Activated T-helper 1 cell treated with Interleukin-2 at 50 U/mL for 16 hours (primary cell): ENCODE measurements at places on chromosomes 3 and 15.

- no peak for DNase-seq
Observed at GRCh38 chr3:194374935-194375334, 5.4 kb upstream of the LRRC15 start.

DNA sequence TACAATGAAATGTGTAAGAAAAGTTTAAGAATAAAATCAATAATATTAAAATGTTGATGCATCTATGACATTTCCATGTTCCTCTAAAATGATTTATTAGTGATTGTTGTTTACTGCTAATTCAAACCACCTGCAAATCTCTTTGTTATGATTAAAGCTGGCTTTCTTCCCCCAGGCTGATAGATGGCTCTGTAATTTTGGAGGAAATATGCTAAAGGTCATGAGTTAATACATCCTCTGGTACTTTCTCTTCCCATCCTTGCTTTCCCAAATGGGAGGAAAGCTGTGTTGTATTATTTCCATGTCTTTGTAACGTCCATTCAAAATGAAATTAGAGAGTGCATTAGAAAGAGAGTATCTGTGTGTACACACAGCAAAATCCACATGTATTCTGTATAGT is 139.5 kb upstream of the TMCO5A start:
- no peak for DNase-seq

DNA sequence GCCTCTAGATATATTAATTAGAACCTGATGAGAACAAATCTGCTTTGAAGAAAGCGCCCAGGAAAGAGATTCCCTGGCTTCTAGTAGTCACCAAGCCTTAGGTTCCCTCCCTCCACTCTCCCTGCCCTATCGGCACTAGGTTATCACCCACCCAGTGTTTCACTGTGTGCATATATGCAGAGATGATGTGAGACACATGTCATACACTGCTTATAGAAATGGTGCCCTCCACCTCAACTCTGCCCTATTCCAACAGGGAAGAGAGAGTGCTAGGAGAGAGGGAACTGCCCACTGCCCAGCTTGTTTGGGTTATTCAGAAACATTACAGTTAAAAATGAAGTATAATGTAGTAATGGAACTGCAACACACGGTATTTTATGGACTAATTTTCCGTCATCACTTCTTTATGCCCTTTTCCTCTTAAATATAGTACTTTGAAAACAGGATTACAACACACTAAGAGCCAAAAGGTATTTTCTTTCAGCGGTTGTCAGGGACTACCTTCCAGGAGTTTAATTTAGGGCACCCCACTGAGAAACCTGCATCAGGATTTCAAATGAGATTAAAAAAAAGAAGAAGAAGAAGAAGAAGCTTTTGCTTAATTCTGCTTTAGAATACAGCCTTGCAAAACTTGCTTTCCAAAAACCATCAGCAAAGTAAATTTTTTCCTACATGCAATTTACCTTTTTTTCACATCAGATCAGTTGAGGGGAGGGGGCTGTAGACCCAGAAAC is 55.3 kb downstream of the MEIS2 start:
- DNase-seq, result no peak

DNA sequence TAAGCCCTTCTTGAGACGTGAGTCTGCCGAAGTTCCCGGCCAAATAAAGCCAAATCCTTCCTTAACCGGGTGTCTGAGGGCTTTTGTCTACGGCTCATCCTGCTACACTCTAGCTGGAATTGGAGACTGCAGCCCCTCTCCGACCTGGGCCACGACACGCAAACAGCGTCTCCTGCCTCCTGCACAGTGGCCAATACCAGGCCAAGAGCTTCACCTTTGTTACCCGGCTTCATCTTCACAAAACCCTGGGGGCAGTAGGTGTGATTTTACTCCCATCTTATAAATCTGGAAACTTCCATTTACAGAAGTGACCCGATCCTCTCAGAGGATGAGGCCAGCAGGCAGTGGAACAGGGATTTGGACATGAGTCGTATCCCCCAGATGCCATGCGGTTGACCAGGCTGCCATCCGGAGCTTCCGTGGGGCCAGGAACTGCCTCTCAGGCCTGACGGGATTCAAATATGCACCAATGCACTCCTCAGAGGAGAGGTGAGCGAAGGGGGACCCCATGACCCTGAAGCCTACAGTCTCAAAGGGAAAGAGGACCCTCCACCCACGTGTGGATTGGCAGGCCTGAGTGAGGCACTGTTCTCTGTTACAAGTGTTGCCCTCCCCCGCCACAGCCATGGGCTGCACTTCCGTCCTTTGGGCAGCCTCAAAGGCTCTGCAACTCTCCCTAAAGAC is 53.2 kb upstream of the KLF13 start:
- no peak for DNase-seq

DNA sequence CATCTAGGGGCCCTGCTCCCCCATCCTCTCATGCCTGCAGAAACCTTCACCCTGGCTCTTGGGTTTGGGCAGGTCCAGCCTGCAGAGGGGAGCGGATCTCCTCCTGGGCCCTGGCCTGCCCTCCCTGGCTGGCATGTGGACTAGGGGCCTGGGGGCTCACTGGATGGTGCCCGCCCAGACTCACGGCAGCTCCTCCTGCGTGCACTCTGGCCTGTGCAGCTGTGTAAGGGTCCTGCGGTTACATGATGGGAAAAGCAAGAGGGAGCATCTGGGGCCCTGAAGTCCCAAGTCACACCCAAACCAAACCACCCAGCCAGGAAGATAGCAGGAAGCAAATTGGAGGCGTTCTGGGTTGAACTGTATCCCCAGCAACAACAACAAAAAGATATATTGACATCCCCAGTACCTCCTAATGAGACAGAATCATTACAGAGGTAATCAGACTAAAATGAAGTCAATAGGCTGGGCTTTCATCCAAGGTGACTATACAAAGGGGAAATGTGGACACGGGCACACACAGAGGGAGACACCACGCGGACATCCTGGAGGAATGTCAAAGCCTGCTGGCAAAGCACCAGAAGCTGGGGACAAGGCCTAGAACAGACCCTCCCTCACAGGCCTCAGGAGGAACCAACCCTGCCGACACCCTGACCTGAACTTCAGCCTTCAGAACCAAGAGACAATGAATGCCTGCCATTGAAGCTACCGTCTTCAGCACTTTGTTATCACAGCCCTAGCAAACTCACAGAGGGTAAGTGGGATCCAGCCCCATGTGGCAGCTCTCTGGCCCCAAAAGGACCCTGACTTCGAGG is 10.4 kb upstream of the CLK3 start:
- no peak for DNase-seq

DNA sequence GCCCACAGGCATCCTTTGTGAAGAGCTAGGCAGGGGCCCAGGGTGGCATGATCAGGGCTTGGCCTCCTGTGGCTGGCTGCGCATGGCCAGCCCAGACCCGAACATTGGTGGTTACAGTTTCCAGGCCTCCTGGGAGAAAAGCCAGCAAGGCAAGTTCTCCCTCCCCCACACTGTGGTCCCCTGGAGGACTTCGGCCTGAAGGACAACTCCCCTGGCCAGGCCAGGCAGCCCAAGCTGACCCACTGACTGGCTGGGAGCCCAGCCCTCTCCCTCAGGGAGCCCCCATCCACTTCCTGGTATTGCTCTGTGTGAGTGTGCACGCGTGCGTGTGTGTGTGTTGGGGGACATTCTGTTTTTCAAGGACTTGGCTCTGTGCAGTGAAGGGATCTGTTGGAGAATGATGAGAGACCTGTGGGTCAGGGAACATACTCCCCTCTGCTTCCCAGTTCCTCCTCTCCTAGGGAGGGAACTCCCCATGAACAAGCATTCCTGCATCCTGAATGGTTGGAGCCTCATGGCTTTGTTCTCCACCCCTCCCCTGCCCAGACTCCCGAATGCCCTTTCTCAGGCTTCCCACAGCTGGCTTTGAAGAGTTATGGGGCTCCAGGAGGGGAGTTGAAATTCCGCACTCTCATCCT is 29.5 kb downstream of the CORO2B start:
- DNase-seq, result no peak

GRCh38 chr3:186123012-186123411 is 14.1 kb upstream of the ETV5 start:
- no peak for DNase-seq
